ENCODE measurements at places on chromosomes 5 and 9.

DNA sequence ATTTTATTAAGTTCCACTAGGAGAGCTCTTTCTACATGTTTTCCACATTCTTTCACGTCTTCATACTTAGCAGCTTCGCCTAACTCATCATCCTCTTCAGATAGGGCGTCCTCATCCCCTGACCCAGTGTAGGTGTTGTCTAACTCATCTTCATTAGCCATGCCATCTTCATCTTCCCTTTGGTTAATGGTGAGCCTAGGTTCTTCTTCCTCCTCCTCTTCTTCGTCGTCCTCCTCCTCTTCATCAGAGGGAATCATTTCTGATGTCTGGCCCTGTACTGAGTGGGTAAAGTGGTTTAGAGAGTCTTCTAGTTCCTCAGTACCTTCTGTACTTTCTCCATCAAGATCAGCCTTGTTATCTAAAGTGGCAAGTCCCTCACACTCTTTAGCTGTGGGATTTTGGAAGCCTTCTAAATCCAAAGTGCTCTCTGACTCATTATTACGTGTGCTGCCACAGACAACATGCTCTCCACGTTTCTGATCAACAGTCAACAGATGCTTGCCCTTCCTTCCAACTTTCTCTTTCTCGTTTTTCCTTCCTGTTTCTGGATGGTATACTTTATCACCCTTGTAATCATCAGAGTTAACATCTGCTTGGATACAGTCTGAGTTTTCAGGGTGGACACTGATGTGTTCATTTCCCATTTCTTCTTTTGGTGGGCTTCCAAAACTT lies 31.1 kb downstream of the TUT7 start:
- DNase-seq = no peak

DNA sequence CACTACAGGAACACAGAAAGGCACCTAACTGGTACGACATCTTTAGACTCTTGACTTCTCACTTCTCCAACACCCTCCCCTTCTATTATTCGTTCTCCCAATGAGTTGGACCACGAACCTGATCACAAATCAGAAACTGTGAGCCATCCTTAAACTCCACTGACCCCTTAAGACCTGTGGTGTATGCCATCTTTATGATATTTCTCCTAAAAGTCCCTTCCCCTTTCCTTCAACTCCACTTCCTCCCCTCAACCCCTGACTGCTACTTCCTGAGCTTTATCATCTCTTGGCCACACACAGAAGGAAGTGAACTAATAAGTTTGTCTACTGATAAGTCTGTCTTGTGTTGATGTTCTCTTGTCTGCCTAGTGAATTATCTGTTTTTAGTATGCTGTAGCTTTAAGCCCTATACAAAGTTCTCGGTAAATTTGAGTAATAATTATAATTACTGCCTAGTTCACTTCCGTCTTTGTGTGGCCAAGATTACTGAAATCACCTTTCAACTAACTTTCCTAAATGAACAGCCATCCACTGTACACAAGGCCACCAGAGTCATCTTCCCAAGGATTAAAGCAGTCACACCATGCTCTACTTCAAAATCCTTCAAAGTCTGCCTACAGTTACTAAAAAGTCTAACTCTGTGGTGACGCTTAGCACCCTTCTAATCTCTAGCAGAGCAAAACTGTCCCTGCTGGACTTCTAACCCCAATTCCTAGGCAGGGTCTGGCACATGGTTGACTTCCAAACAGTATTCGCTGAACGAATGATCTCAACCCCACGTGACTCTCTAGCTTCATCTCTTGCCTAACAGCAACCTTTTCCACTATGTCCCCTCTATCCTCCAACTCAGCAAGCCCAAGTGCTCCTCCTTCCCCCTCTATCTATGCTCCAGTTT lies 23.2 kb downstream of the ELOVL7 start:
- DNase-seq = no peak

DNA sequence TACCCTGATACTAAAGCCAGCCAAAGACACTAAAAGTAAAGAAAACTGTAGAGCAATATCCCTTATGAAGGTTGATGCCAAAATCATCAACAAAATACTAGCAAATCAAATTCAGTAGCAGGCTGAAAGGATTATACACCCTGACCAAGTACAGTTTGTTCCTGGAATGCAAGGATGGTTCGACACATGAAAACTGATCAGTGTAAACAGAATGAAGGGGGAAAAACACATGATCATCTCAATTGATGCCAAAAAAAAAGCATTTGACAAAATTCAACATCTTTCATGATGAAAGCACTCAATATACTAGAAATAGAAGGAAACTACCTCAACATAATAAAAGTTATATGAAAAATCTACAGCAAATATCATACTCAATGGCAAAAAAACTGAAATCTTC lies 43.5 kb upstream of the LRRC14B start:
- DNase-seq = no peak

DNA sequence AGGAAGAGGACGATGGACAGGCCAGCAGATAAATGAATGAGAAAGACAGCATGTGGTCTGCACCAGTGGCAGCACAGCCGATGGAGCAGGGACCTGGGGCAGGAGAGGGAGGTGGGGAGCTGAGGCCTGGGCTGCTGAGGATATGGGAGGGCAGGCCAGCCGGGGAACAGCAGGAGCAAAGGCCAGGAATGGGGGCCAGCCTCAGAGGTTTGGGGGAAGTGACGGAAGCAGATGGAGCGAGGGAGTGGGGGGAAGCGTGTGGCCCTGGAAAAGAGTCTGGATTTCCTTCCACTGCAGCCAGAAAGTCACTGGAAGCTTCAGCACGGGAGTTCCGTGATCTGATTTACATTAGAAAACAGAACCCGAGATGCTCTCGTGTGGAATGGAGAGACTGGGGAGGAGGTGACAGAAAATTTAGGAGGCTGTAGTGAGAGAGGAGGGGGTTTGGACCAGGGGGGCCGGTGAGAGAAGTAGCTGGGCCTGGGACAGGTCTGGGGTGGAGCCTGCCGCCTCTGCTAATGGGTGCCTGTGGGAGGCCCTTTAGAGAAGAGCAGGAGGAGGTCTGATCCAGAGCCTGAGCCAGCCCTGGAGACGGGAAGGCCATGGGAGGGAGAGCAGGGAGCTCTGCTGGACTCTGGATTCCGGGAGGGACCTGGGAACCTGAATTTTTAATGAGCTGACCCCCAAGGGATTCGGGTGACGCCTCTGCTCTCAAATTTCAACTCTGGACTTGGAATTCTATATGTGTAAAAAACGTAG lies 65.4 kb downstream of the TSPAN17 start:
- DNase-seq = no peak

DNA sequence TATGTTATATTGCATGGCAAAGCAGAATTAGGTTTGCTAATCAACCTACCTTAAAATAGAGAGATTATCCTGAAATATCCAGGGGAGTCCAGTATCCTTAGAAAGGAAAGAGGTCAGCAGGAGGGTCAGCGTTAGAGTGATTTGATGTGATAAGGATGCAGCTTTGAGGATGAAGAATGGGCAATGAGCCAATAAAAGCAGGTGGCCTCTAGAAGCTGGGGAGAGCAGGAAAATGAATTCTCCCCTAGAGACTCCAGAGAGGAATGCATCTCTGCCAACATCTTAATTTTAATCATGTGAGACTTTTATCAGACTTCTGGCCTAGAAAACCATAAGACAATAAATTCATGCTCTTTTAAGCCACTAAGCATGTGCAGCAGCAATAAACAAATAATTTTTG lies 65.7 kb upstream of the SYK start:
- DNase-seq = no peak

GRCh38 chr9:115211413-115212124 lies 93.6 kb upstream of the TNC start:
- no peak for DNase-seq

DNA sequence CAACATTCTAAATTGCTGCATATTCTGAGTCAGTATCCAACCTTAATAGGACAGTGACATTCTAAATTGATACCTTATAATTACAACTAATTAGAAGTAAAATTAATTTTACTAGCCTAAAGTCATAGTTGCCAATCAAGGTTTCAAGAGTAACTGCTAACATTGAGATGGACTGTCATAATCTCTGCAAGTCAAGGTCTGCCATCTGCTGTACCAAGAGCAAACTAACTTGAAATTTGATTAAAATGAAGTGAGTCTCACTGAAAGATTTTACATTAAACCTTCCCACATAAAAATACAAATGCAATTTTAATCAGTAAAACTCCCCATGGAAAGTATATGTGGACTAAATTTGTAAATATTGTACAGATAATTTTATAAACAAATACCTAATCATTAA lies 235.3 kb downstream of the PRDM9 start:
- no peak for DNase-seq

GRCh38 chr9:120080849-120081248 lies 499.1 kb downstream of the CDK5RAP2 start:
- no peak for DNase-seq

DNA sequence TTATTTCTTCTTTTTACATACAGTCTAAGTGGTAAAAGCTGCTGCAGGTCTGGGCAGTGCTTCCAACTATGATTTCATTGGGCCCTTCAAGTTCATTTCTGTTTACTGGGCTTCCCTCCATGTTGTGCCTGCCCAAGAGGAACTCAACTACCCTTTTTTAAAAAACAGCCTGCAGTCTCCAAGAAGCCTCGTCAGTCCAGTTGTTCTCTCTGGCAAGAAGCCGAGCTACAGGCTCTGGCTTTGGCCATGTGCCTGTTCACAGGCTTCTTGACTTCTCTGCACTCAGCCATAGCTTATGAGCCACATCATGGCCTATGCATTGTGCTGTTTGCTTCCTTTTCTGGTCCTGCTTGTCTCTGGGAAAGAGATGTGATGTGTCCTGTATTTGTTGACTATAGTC lies 119.7 kb upstream of the PJA2 start:
- no peak for DNase-seq

- no peak for DNase-seq
Observed at GRCh38 chr9:83342731-83343130, 195.5 kb downstream of the FRMD3 start.

DNA sequence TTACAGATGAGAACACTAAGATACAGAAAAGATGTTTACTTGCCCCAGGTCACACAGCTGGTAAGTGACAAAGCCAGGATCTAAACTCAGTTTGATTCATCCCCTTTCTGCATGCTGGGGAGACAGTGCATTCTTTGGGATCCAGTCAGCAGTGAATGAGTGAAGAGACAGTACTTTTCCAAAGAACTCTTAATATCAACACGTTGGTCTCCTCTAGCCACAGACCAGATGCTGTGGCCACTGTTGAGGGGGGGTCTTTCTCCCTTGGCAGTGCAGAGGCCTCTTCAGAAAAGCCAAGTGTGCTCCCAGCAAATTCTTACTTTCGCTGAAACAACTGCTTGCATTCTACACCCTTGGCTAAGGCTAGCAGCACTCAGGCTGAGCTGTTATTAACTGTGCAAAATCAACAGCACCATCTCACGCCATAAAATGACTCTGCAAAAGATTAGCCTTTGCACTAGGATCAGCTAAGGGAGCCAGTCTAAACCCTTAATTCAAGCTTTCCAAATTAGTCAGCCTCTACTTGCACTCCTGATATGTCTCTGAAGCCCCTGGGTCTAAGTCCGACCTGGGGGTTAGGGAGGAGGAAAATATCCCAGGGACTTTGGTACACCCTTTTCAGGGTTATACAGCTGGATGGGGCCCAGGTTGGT lies 4.8 kb upstream of the TMEM171 start:
- no peak for DNase-seq

GRCh38 chr5:139842321-139842720 lies 46.7 kb downstream of the PSD2 start:
- DNase-seq = no peak

- DNase-seq = no peak
Observed at GRCh38 chr9:120528327-120528726, 51.6 kb downstream of the CDK5RAP2 start.

GRCh38 chr9:88965473-88965872 lies 25.8 kb upstream of the S1PR3 start:
- no peak for DNase-seq

DNA sequence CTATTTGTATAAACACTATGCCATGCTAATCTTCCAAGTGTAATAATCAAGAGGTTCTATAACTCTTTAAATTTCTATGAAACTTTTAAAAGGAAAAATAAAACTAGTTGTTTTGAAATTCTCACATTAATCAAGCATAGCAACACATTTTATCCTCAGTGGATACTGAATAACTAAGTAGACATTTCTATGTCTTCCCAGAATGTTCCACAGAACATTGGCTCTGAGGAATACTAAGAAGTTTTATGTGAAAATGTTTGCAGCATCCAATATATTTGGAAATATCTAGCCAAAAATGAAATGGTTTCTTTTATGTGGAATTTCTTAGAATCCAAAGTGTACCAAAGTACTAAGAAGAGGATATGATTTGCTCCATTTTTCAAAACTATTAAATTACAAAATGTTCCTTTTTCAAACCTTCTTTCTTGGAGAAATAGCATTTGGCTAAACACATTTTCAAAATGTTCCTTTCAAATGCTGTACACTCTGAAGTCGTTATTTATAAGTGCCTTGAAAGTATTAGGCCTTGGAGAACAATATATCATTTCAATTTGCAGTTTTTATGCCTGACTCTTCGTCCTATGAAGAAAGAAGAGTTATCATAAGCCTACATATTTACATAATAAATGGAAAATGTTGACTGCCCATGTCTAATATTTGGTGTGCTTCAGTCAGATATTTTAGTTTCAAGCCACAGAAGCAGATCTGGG lies 175.6 kb upstream of the COX7C start:
- no peak for DNase-seq

- DNase-seq = no peak
Observed at GRCh38 chr5:67537439-67538148, 341.0 kb upstream of the CD180 start.

GRCh38 chr9:86280580-86280979 lies 1.8 kb downstream of the ISCA1 start:
- no peak for DNase-seq

DNA sequence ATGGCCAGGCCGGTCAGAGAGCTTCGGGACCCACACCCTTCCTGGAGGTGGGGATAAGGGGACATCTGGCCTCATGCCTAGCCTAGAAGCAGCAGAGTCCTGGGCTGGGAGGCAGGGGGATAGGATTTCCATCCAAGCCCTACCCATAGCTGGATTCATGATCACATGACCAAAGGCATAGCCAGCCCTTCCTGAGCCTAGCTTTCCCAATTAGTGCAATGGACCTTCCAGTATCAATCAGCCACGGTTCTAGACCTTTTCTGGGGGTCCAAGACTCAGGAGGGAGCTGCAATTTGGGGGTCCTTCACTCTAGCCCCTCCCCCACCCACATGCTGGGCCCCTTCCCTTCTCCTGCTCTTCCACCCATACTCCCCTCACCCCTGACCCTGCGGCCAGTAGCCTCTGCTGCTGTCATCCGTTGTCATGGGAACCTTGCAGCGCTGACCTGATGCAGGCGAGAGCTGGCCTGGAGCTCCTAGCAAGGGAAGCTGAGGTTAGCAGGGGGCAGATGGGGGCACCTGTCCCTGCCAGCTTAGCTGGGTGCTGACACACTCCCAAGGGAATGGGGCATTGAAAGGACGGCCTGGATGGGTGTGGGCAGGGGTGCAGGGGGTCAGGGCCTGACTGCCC lies 44.6 kb downstream of the CXXC5 start:
- no peak for DNase-seq

GRCh38 chr5:20102293-20102692 lies 114.3 kb upstream of the CDH18 start:
- DNase-seq = no peak
